ENCODE measurements at places on chromosomes 13 and 19. TPM values are rescaled to one million over a fixed set of nuclear protein-coding genes. Genes with fewer than 3 reads are reported as not detected.

The IRF2BP1 gene
- total RNA-seq: 26.7 TPM

The ZNF628 gene
- total RNA-seq: 3.3 TPM

The ELL gene
- total RNA-seq: 23.9 TPM

The PSG4 gene
- 2.8 TPM for total RNA-seq

The CGB5 gene
- not detected for total RNA-seq

The ZNF667 gene
- 2.6 TPM for total RNA-seq
